ENCODE measurements at places on chromosomes 6 and 20.

DNA sequence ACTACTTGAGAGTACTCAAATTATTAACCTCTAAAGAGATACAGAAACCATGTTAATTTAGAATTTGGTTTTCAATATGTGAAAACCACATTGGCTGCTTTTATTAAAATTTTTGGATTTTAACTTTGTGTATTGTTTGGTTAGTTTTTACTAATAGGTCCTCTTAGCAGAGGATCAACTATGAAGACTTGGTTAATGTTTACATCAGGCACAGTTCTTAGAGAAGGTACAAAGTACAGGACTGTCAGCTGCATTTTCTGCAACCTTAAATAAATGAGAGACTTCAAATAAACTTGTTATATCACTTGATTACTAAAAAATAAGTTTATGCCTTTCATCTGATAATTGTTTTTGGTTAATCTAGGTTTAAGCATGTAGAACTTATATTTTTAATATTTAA, 89.1 kb downstream of the PHF3 start:
- no peak for DNase-seq

DNA sequence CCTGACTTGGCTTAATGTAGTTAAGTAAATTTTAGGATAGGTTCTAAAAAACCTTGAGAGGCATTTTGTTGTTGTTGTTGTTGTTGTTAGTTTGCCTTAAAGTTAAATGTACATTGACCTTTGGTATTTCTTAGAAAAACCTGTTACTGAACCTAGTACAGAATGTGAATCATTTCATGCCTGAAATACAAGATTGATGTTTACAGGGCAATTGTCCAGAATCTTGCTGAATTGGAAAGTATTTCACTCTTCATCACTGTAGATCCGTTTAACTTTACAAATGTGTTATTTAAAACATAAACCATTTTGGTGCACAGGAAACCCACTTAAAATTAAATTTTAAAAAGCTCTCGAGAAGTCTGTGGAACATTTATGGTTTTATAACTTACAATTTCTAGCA, 75.0 kb downstream of the CEP57L1 start:
- no peak for DNase-seq

GRCh38 chr6:105066233-105066632, 109.3 kb downstream of the LIN28B start:
- DNase-seq: no peak

DNA sequence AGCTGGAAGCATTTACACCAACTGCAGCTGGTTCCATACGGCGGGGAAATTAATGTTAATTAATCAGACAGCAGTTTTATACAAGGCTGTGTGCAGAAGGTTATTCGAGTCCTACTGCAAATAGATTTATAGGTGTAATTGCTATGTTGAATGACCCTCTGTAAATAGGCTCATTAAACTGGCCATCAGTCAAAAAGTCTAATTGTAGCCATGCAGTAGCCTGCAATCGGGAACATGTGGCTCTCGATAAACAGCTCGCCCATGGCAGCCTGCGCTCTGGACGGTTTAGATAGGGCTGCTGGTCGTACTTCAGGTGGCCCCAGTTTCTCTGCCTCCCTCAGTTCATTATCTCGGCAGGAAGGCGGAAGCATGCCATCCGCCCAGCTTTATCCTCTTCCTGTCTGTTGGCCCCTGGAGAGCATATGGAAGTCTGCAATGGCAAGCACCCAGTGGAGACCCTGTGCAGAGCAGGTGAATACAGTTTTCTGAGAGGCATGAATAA, 143.2 kb downstream of the MBOAT1 start:
- DNase-seq: no peak

DNA sequence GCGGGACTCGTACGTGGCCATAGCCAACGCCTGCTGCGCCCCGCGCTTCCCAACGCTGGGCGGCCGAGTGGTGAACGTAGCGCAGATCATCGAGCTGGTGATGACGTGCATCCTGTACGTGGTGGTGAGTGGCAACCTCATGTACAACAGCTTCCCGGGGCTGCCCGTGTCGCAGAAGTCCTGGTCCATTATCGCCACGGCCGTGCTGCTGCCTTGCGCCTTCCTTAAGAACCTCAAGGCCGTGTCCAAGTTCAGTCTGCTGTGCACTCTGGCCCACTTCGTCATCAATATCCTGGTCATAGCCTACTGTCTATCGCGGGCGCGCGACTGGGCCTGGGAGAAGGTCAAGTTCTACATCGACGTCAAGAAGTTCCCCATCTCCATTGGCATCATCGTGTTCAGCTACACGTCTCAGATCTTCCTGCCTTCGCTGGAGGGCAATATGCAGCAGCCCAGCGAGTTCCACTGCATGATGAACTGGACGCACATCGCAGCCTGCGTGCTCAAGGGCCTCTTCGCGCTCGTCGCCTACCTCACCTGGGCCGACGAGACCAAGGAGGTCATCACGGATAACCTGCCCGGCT, 3.4 kb downstream of the SLC32A1 start:
- DNase-seq: no peak

- DNase-seq: no peak
Measured at GRCh38 chr6:2630359-2630758, 120.4 kb downstream of the MYLK4 start.
